ENCODE measurements at places on chromosomes 6 and 20.

GRCh38 chr6:62740596-62740995 lies 454.6 kb upstream of the KHDRBS2 start:
- no peak for DNase-seq

GRCh38 chr20:46699651-46700359 lies 9.6 kb upstream of the SLC2A10 start:
- DNase-seq, result no peak

GRCh38 chr6:63403725-63404124 lies 83.9 kb upstream of the LGSN start:
- DNase-seq, result no peak

DNA sequence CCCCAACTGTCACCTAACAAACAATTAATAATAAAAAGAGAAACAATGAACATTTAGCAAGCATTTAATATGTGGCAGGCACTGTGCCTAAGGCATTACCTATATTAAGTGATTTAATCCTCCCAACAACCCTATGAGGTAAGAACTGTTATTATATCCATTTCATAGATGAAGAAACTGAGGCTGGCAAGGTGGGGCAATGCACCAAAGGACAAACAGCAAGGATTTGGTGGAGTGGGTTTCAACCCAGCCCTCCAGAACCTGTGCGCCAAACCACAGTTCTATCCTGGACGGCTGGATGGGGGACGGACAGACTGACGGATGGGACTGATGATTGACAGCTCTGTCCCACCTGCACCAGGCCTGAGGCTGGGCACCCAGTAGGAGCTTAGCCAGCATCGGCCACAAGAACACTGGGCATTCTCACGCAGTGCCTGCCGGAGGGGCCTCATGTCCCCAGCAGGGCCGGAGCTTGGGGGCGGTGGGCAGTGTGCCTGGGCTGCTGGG lies 24.6 kb downstream of the NOL4L start:
- DNase-seq, result no peak

DNA sequence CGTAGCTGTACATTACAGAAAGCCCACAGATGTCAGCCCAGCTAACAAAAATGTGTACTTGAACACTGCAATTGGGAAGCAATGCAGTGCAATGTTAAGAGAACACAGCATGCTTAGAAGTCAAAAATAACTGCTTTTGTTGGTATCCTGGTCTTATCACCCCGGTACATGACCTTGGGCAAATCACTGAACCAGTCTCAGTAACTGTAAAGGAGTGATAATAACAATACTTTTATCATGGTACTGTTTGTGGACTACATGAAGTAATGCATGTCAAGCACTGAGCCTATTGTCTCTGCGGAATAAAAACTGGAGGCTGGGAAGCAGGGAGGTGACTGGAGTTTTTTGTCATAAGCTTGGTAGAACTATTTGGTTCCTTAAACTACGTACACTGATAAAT lies 44.7 kb upstream of the SPDEF start:
- no peak for DNase-seq

DNA sequence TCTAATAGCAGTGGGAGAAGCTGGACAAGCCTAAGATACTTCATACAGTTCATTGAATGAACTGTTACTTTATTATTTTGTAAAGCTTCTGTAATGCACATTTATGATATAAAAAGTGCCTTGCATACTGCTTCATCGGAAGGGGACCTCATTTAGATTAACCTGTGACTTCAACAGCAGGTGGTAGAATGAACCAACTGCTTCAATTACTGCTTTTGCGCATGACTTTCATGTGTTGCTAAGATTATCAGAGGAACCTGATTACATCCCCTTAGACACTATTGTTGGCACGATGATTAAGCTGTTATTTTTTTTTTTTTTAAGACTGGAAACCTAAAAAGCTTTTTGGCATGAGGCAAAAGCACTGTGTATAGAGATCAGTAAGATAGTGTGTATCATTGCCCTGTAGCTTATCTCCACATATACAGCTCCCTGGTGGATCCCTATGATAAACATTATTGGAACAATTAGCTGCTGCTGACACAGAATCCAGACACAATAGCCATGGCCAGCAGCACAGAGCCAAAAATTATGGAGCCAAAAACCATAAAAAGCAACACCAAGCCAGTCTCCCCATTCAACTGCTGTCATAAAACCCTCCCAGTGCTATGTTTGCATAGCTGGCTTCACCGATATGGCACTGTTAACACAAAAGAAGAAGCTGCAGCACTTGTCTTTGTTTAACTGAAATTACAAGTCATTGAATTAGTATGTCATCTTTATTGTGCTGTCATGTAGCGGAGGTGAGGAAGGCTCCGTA lies 731.6 kb upstream of the MMS22L start:
- no peak for DNase-seq

GRCh38 chr6:108152446-108152845 lies 13.4 kb upstream of the NR2E1 start:
- no peak for DNase-seq

DNA sequence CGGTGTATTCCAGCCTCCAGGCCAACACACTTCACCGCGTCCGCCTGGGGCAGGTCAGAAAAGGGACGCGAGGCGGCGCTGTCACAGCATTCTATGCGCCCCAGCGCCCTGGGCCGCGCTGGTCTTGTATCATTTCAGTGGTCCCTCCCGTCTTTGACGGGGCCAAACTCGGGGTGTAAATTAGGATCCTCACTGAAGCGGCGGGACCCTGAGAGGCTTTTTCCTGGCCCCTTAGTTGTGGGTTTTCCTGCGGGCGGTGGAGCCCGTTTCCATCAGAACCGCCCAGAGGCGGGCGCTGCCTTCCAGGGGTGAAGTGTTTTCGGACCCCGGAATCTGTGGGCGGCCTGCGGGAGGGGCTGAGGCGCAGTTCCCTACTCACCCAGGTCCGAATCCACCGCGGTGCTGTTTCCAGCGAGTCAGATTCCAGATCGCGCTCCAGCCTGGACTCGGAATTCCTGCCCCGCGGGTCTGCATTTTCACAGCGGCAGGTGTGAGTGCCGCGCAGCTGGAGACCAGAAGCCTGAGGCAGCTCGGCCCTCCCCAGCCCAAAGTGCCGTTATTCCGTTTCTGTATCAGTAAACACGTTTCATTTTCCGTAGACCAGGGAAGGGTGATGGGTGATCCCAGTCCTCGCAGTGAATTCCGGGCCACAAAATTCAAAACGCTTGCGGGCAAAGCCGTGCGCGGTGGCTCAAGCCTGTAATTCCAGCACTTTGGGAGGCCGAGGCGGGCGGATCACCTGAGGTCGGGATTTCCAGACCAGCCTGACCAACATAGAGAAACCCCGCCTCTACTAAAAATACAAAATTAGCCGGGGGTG lies 3.9 kb upstream of the MICB start:
- peak; percentile 58 for DNase-seq

Data from central memory CD4-positive, alpha-beta T cell (primary cell).